ENCODE measurements at places on chromosomes 7 and 10. TPM values are rescaled to one million over a fixed set of nuclear protein-coding genes. Genes with fewer than 3 reads are reported as not detected.

IPMK gene
- total RNA-seq = 0.96 TPM

DOCK1 gene
- total RNA-seq = 17.1 TPM

NRBF2 gene
- 36.5 TPM for total RNA-seq

LRRC72 gene
- not detected for total RNA-seq

PPP1R3A gene
- not detected for total RNA-seq

LRRD1 gene
- total RNA-seq = not detected

SLC13A1 gene
- total RNA-seq = not detected

GIMAP5 gene
- not detected for total RNA-seq

Data from Caki2 (cell line).